OCI-LY7 (cell line): ENCODE measurements at places on chromosomes 1 and 21.

DNA sequence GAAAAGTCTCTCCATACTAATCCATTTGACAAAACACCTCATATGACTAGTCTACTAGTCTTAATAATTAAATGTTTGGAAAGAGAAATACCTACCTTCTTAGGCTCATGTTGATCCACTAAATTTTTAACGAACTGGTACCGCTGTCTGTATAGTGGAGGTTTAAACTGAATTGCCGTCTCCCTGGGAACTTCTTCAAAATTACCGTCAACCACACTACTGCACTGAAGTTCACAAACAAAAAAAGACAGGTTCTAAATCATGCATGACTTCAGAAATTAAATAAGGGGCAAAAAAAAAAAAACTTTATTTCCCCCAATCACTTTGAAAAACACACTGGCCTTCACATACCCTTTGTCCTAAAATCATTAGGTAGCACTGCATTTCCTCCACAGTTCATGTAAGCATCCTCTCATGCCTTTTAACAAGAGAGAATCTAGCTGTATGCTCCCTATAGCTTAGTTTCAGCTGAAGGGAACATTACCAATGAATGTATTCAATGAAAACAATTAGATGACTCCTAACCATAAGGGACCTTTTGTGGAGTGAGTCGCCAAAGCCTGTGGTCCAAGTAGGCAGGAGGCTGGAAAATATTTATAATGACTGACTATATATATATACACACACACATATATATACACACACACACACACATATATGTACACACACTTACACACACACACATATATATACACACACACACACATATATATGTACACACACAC is 3.4 kb downstream of the HENMT1 start:
- DNase-seq = no peak

- DNase-seq = no peak
Observed at GRCh38 chr1:9440763-9441194, 98.5 kb upstream of the SLC25A33 start.

DNA sequence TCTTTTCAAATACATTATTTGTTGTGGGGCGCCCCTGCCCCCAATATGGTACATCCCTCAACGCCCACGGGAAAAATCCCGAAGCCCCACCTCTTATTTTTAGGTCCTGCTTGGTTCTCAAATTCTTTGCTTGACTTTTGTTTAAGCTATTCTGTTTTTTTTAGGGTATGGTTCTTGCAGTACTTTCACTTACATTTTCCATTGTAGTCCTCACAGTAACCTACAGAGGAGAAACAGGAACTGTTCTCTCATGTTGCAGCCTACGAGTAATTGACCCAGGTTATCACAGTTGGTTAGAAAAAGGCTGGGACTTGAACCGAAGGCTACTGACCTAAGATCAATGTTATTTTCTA is 697 bp upstream of the C21orf91 start:
- peak; percentile 87 for DNase-seq

GRCh38 chr1:104264521-104264920 is 514.8 kb downstream of the AMY1C start:
- DNase-seq = no peak

GRCh38 chr1:24440436-24440835 is 24.8 kb downstream of the NIPAL3 start:
- no peak for DNase-seq

GRCh38 chr1:218930472-218931241 is 243.0 kb upstream of the LYPLAL1 start:
- DNase-seq = no peak

DNA sequence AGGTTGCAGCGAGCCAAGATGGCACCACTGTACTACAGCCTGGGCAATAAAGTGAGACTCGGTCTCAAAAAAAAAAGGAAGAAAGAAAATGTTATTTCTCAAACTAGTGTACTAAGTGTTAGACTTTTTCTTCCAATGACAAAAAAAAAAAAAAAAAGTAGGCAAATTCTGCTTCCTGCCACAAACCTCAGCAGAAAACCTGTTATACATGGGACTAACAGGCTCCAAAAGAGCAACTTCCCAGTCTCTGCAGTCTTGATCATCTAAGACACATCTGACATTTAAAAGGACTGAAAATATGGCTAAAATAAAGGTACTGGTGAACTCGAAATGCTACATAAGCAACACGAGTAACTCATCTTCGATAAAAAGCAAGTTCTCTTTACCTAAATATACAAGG is 59.6 kb downstream of the HSF2BP start:
- no peak for DNase-seq

DNA sequence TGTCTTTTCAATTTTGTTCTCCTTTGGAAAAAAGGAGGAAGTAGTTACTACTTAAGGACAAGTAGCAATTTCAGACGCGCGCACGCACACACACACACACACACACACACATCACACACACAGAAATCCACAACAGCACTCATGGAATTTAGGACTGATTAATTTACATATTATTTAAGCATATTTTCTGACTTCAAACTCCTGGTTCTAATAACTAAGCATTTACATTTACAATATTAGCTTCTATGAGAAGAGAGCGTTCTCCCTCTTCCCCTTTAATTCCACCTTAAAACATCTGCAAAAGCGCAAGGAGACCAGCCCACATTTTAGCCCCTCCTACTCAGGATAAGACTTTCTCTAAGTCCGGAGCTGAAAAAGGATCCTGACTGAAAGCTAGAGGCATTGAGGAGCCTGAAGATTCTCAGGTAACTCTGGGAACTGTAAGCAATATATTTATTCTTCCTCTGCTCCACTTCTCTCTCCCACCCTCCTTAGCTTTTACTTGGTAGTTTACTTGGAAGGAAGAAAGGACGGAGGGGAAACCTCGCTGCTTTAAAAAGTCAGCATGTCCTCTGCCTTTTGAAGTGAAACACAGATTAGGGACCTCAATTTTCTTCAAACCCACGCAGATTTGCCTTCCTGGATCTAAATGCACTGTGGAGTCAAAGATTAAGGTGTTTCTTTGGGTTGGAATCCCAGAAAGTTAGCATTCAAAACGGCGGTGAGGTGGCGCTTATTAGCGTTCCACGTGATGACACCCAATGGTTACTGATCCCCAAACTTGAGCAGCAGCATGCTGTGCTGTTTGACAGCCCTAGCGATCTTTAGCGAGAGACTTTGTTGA is at the start of gene PLA2G4A:
Gene PLA2G4A, plus strand, starts transcription at position 339 of the 844 bp plus-strand sequence. CDS start 25,406 bp downstream, outside the sequence.
- DNase-seq = no peak

DNA sequence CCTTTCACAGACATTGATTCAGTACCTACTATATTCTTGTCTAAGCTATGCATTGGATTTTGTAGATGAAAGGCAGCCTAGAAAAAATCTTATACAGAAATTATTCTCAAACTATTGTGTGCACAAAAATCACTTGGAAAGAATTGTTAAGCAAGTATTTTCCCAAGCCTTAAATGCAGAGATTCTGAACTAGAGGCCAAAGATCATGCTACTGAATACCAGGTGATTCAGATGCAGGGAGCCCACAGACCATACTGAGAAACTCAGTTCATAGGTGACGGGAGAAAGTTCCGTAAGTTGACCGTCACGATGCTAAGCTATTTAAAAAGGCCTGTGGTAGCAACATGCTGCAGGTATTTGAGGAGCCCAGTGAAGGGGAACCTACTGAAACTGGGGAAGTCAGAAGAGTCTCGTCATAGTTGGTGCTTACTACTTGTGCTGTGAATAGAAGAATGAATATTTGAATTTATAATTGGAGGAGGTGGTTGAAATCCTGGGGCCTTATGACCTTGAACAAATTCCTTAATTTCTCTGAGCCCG is 150.8 kb downstream of the NFIA start:
- no peak for DNase-seq

- DNase-seq = no peak
Observed at GRCh38 chr1:225373155-225373554, 54.7 kb downstream of the LBR start.

- no peak for DNase-seq
Observed at GRCh38 chr1:151935894-151936602, 26.7 kb upstream of the THEM4 start.

DNA sequence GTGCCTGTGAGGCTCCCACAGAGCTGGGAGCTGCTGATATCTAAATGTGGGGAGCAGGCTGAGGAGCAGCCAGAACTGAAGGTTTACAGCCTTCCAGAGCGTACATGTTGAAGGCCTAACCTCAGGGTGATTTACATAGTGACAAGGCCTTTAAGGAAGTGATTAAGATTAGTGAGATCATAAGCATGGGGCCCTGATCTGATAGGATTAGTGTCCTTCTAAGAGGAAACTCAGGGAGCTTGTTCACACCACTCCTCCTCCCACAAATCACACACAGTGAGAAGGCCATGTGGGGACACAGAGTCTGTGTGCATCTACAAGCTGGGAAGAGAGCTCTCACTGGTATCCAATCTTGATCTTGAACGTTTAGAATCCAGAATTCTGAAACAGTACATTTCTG is 92.3 kb upstream of the NBPF6 start:
- no peak for DNase-seq

DNA sequence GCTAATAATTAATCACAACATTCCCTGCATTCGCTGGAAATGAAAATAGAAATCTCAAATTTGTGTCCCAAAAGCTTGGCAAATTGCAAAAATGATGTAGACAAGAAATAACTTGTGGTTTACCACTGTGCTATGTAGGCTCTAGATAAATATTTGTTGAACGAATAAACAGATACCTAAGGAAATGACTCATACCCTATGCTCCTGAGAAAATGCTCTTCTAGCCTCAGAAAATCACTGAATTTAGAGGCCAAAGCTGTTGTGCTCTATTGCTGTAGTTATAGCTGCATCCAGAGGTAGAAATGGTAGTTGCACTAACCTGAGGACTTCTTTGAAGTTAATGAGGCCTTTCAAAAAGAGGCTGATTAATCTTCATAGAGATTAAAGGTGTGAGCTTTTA is 142.0 kb upstream of the ZNHIT6 start:
- DNase-seq = no peak

- no peak for DNase-seq
Observed at GRCh38 chr1:33163621-33164519, 18.0 kb downstream of the TRIM62 start.

GRCh38 chr1:115706587-115707425 is 61.7 kb downstream of the CASQ2 start:
- peak; percentile 57 for DNase-seq

GRCh38 chr1:194295685-194296084 is 1109.3 kb upstream of the B3GALT2 start:
- DNase-seq = peak; percentile 83

- no peak for DNase-seq
Observed at GRCh38 chr1:185735701-185736064, 1.5 kb downstream of the HMCN1 start.

DNA sequence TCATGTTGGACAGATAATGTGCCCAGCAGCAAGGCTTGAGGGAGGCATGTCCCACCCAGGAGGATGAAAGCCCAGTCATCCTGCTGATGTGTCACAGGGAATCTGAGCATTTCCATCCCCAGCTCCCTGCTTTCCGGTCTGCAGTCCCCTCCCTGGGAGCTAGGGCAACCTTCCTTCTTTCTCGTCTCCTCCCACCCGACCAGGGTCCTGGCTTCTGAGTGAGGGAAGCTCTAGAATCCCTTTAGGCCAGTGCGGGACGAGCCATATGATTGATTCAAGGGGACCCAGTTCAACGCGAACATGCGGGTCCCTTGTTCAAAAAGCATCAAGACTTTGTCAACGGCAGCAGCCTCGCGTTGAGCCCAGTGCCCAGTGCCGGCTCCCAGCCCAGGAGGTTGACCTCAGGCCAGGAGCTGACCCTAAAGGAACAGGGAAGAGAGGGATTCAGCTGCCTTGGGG is 96.7 kb upstream of the TMPRSS2 start:
- no peak for DNase-seq

DNA sequence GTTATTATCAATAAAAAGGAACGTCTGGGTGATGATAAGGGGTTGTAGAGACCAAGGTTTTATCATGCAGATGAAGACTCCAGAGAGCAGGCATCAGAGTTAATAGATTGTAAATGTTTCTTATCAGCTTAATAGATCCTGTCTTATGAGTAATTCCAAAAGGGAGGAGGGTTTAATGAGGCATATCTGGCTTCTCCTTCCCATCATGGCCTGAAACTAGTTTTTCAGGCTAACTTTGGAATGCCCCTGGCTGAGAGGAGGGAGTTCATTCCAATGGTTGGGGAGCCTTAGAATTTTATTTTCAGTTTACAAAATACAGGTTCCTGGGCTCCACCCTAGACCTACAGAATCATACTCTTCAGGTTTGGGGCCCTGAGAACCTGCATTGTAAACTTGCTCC is 13.5 kb downstream of the PLA2G2D start:
- DNase-seq = no peak

GRCh38 chr1:201870397-201870796 is 18.3 kb upstream of the SHISA4 start:
- DNase-seq = no peak

GRCh38 chr1:180530501-180530900 is 28.1 kb upstream of the ACBD6 start:
- no peak for DNase-seq

- no peak for DNase-seq
Observed at GRCh38 chr1:106747232-106747631, 309.2 kb upstream of the PRMT6 start.

GRCh38 chr21:46008893-46009621 is 27.5 kb downstream of the COL6A1 start:
- DNase-seq = no peak

GRCh38 chr21:35239811-35240219 is 190.7 kb upstream of the RUNX1 start:
- no peak for DNase-seq

DNA sequence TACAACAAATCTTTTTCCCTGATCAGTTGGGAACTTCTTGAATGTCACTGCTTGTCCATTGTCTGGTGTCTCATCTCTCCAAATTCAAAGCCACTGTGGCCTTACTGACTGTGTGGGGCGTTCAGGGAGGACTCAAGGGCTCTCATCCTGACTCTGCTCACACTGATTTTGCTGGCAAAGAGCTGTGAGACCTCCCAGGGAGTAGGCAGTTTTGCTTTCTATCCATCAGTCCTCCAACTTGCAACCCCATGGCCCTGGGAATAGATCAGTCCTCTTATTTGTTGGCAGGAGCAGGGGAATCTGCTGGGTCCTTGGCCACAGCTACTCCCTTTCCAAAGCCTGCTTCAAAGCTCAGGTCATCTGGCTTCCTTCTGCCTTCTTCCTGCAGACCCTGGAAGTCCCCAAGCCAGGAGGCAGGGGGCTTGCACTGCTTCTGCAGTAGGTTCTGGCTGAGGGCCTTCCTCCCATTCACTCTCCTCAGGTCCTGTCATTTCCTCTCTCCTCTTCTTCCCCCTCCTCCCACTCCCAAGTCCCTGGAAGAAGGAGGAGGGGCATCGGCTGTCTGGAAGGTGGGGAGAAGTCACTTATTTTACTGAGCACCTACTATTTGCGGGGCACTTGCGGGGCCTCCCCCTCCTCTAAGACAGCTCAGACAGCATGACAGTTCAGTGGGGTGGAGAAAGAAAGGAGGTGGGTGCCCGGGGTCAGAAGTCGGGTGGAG is 876 bp upstream of the NAV1 start:
- no peak for DNase-seq

GRCh38 chr1:172697534-172698002 is 38.7 kb downstream of the FASLG start:
- DNase-seq = peak; percentile 4
